ENCODE measurements at places on chromosomes 4 and X. TPM values are rescaled to one million over a fixed set of nuclear protein-coding genes. Genes with fewer than 3 reads are reported as not detected.

- DNase-seq = no peak
Measured at GRCh38 chrX:153732401-153732800, 7.7 kb downstream of the ABCD1 start.

DNA sequence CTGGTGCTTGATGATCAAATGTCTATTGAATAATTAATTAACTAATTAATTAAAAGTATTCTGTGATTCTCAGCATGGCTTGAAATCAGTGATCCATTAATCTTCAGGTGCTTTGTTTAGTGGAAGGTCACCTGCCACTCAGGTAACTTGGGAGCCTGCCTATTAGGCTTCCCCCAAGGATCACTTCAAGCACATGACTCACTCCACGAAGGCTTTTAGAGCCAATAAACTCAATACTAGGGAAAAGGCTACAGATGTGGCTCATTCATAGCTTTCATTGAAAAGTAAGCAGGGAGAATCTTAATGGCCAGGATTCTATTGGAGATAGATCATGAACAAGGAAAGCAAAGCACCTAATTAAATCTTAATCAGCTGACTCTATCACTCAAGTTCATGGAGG, 21.3 kb downstream of the AREG start:
- DNase-seq = no peak

DNA sequence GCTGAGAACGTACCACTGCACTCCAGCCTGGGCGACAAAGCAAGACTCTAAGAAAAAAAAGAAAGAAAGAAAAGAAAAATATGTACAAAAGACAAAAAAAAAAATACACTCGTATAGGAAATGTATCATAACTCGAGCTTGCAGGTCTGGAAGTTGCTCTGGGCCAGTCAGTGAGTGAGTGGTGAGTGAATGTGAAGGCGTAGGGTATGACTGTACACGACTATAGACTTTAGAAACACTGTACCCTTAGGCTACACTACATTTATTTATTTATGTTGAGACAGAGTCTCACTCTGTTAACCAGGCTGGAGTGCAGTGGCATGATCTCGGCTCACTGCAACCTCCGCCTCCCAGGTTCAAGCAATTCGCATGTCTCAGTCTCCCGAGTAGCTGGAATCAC, 29.4 kb downstream of the EVC2 start:
- DNase-seq = no peak

- DNase-seq = no peak
Measured at GRCh38 chr4:55409468-55410171, 13.9 kb downstream of the TMEM165 start.

DNA sequence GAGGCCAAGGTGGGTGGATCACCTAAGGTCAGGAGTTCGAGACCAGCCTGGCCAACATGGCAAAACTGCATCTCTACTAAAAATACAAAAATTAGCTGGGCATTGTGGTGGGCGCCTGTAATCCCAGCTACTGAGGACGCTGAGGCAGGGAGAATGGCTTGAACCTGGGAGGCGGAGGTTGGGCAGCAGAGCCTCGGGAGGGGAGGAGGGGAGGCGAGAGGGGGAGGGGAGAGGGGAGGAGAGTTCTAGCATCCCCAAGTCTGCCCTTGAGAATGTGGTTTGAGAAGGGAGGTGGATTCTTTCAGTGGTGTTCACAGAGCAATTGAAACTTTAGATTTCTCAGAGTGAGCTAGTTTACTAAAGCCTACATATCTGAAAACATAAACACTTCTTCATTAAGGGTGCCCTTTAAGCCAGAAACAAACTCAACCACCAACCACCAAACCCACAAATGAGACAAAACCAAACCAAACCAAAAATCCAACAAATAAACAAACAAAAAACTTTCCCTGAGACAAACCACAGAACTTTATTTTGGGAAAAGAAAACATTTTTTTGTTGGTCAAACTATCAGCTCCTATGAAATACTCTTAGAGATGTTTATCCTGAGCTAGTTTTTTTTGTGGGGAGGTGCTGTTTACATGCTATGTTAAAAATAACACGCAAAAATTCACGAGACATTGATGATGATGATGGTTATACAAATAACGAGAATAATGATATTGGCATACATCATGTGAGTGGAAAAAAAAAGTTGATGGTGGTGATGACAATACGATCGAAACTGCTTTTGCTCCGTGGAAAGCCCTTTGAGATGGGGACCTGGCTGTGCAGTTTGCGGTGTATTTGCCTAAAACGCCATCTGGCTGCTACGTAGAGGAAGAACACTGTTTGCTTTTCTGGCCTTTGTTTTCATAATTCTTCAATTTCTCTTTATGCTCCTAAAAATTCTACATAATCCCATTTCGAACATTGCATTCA, 98.2 kb upstream of the PRKX start:
- no peak for DNase-seq

DNA sequence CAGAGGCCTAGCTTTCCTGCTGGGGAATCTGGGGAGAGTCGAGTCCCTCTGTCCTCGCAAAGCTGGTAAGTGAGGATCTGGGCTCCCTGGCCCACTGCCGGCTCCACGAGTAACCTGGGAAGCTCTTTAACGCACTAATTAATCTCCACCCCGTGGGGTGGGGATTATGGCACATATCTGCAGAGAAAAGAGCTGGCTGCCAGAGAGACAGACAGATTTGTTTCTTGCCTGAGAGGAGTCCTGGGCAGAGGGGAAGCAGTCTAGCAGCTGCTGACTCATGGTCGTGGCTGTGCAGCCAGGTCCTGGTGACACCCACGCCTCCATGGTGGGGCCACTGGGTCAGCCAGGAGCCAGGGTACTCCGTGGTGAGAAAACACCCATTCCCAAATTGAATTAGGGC, 14.0 kb downstream of the SORCS2 start:
- DNase-seq = no peak

DNA sequence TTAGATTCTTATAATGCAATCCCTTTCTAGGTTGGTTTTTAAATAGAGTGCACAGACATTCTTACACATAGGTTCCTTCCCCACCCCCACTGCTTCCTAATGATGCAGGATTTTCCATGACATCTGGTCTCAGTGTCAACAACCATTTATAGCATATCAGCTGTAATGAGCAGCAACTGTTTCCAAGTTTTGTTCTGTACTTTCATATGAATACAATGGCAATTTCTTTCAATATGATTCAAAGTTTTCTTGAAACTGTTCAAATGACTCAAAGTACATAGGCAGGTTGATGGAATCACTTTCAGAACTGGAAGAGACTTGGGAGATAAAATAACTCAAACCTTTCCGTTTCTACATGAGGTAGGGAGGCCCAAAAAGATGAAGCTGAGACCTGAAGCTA, 220.7 kb downstream of the CAMK2D start:
- no peak for DNase-seq

The DMRTC1 gene
- not detected for total RNA-seq

GRCh38 chr4:106444557-106444956, 76.0 kb upstream of the GIMD1 start:
- no peak for DNase-seq

GRCh38 chrX:109871121-109871888, 131.6 kb upstream of the TMEM164 start:
- no peak for DNase-seq

The VCX gene
- not detected for total RNA-seq

- DNase-seq = no peak
Measured at GRCh38 chr4:53156896-53157295, 209.0 kb downstream of the SCFD2 start.

The KIT gene
- 1.1 TPM for total RNA-seq

DNA sequence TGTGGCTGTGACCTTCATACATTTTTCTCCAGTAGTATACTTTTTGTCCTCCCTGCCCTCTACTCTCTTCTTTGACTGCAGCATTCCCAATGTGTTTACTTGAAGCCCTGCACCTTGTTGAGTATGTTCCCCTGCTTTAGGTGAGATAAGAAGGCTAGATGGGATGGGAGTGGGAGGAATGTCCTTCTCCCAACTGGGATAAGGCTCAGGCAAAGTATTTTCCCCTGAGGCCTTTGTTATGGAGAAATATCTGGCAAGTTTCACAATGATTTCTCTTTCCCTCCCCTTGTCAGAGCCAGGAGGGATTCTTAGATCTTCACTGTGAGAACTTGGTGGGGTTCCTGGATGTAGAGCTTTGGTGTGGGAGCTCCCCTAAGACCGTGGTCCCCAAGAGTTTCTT, 131.8 kb downstream of the CLCN5 start:
- no peak for DNase-seq

DNA sequence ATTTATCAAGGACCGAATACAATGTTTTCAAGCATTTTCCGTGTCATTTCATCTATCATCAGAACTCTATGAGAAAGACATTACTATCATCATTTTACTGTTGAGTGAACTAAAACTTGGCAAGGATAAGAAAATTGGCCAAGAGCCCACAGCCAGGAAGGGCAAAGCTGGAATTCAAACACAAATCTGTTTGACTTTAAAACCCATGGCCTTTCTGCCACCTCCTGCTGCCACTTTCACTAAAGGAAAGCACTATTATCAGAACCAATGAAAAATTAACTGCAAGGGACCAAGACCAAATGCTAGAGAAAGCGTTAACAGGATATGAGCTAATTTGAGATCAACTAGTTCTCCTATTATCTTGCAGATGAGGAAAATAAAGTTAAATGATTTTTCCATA, 2759.2 kb downstream of the ARAP2 start:
- DNase-seq = no peak

The TMPRSS11B gene
- total RNA-seq = not detected

Data from T-helper 17 cell (primary cell).